Activated CD4-positive, CD25-positive, alpha-beta regulatory T cell (primary cell): ENCODE measurements at places on chromosomes 2 and 18.

- DNase-seq, result no peak
These were observed 19.4 kb downstream of the ACKR3 start for GRCh38 chr2:236588932-236589592.

DNA sequence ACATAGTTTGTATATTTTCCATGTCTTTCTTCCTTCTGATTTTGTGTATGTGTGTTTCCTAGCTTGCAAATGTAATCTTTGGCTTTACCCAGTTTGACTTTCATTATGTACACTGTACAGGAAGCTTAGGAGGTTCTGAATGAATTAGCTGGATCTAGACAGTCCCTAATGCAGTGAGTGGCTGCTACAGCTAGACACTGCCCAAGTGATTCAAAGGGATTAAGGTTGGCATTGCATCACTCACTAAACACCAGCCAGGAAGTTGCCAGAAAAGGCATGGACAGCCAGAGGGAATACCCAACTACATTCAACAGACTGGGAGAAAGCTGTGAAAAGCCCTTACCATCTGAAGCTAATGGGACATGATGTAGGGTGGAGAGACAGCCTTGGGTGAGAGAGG lies 316.0 kb upstream of the MEX3C start:
- DNase-seq, result no peak

DNA sequence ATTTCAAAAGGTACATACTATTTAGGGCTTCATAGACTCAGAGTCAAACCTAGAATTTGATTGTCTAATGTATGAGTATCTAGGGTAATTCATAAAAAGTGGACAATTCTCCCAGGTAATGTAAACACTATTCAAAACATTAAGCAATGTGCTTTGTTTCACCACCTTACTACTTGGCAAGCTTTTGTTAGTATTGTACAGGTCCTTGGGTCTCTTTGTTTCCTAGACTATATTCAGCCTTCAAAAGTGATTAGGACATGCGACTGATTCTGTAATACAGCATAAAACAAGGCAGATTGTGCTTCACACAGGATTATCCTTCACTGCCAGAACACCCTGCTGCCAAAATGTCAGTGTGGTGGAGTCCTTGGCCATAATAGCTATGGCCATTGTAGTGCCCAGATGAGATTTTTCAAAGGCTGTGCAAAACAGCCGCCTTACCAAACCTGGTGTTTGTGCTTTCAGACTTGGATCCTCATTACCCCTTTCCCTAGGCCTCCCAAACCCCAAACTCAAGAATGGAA lies 90.1 kb upstream of the CAVIN2 start:
- no peak for DNase-seq

- no peak for DNase-seq
These were observed 2184.6 kb upstream of the PIK3C3 start for GRCh38 chr18:39770399-39770798.

- DNase-seq, result no peak
These were observed 32.1 kb upstream of the MAL start for GRCh38 chr2:94993176-94994062.

DNA sequence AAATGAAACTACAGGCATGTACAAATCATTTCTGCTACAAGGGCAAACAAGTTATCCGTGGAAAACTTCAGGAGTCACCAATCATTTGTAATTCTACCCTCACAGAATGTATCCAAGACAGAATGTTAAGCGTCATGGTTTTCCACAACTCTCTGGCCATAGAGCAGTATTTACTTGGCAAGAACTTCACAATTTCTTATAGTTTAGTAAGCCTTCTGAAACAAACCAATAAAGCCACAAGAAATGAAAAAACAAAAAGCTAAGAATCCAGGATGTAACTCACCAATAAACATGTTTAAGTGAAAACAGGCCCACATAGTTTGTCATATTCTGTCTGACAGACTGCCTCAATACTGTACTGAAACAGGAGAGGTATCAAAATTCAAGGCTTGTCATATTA lies 70.3 kb downstream of the LNPK start:
- DNase-seq, result no peak

- DNase-seq, result no peak
These were observed 14.2 kb downstream of the TET3 start for GRCh38 chr2:73998933-73999332.

GRCh38 chr2:69100220-69100723 lies 87.3 kb downstream of the ANTXR1 start:
- no peak for DNase-seq

- DNase-seq, result no peak
These were observed 117.3 kb upstream of the TTC39C start for GRCh38 chr18:23897291-23897690.

DNA sequence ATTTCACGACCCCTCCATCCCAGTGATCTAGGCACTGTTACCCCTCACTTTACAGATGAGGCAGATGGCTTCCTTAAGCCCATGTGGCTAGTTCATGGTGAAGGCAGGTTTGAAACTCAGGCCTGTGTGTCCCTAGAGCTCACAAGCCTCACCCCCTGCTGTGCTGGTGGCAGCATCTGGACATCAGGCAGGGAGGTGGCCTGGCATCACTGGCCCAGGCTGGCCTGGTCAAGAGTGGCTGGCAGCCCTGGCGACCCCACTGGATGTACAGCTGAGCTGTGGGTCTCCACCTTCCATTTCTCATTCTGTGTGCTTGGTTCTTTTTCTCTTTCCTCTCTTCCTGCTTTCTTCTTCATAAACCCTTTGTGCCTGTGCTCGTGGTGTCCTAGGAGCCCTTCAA lies 56.3 kb downstream of the BOLA3 start:
- DNase-seq, result no peak

GRCh38 chr18:51751901-51752300 lies 554.4 kb upstream of the MEX3C start:
- DNase-seq, result no peak

DNA sequence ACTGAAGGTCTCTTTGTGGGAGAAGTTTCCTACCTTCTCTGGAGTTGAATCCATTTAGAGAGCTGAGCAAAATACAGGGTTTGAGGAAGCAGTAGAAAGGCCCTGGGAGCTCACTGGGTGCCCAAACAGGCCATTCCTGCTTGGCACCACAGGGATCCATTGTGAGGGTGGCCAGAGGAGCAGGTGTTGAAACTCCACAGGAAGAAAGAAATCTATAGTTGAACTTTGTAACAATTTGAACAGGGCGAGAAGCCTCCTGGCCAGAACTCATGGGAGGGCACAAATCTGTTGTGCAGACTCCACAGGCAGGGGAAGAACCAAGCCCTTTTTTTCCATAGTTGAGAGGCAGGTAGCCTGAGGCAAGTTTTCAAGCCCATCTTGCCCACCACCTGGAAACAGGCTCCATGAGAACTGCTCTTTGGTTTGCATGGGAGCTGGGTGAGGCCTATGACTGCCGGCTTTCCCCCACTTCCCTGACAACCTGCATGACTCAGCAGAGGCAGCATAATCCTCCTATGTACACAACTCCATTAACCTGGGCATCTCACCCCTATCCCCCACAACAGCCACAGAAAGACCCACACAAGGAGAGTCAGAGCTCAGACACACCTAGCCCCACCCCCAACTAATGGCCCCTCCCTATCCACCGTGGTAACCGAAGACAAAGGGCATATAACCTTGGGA lies 1053.0 kb downstream of the TSN start:
- DNase-seq, result no peak

GRCh38 chr2:235694721-235695601 lies 201.1 kb downstream of the AGAP1 start:
- DNase-seq, result no peak

DNA sequence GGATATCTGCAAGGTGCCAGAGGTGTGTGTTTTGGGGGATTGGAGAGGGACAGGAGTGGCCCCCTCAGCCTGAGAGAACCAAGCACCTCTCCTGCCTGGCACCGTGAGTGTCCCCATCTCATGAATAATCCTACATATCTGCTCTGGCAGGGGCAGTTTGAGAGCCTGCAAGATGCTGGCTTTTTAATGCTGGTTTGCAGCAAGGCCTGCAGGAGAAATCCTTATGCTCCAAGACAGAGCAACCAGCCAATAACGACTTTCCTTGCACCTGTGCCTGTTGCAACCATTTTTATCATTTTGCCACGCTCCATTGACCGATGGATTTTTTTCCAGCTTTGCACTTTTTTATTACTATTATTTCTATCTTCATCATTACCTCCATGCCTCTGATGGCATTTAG lies 259.4 kb upstream of the SKOR2 start:
- no peak for DNase-seq

- DNase-seq, result no peak
These were observed 340.4 kb upstream of the MMADHC start for GRCh38 chr2:149928011-149928410.

DNA sequence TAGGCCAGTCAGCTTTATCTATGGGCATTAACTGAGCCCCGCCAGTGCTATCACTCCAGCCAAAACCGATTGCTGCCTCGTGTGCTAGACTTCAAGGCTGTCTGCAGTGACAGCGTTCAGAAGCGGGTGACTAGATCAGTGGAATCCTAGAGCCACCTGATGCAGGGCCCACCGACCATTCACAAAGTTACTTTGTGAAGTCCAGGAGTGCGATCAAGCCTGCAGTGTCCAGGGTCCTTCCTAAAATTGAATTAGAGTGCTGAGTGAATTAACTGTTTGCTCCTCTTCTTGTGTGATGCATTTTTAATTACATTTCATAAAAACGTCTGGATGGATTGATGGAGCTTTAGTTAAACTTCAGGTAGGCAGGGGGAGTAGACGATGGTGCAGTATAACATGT lies 13.9 kb downstream of the PCARE start:
- DNase-seq, result no peak

- DNase-seq, result no peak
These were observed 4.0 kb downstream of the ALPP start for GRCh38 chr2:232382331-232383225.

DNA sequence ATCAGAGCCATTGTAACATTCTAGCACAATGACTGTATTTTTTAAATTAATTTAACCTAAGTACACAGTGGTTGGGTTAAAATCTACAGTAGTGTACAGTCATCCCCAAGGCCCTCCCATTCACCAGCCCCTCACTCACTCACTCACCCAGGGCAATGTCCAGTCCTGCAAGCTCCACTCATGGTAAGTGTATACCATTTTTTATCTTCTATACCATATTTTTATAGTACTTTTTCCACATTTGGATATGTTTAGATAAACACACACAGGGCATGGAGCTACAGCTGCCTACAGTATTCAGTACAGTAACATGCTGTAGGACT lies 72.1 kb downstream of the COPS8 start:
- no peak for DNase-seq

DNA sequence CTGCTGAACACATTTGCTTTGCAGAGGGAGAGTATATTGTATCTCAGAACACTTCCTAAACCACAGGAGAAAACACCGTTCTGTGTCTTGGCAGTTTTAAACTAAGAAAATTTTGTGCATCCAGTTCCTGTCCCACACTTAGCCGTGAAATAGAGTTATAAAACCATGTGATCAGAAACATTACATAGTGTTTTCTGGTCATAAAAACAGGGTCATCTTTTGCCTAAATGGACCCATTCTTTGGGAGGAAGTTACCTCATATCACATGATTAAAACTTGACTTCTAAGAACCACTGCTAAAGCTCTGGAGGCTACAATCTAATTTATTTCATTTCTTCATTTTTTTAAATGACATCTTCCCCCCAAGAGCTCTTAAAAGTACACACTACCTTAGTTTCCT lies 138.7 kb downstream of the PAX3 start:
- no peak for DNase-seq

DNA sequence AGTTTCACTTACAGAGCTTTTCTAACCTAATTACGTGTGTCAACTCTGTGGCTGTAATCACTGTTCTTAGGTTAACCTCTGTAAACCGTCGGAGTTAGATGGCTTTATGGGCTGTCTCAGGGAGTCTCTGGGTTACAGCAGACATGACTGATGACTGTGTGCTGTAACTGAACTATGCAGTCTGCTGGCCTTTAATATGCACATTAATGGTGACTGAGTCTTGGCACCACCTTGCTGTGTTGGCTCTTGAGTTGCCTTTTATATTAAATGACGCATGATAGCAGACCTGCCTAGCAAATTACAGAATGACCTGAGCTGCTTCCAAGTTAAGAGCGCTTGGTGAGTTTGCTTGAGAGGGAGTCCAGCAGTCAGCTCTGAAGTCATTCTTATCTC lies 90.1 kb downstream of the ACKR3 start:
- no peak for DNase-seq

DNA sequence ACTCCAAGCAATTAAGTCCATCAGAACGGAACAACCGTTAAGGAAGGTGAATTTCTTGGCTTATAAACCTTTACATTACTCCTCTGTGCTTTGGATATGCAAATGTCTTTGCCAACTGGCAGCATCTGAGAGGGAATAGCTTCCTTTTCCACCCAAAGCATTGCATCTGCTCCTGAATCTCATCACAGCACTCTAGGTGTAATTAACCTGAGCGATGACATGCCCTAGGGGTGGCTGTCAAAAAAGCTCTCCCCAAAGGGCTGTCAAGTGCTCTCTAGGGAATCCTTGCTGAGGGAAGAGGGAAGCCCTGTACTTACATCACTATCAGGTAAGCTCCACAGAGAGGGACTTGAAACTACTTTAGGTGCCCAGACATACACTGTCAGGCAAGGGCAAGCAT lies 5.5 kb upstream of the SMARCAL1 start:
- no peak for DNase-seq

DNA sequence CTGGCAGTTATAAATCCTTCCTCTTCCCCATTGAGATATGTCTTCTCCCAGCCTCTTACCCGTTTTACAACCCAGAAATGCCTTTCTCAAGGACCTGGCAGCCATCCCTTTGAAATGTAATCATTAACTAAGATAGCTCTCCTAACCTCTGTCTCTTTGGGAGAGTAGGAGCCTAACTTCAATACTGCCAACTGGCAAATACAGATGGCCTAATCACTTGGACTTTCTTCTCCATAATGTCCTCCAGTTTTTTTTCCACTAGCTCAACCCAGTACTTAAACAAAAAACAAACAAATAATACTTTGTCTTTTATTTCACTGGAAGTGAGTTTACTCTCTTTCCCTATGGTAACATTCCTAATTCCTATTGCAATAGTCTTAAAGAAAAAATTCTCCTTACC lies 1391.1 kb downstream of the SUCLG1 start:
- no peak for DNase-seq

- no peak for DNase-seq
These were observed 140.6 kb upstream of the DNMT3A start for GRCh38 chr2:25482341-25482740.

DNA sequence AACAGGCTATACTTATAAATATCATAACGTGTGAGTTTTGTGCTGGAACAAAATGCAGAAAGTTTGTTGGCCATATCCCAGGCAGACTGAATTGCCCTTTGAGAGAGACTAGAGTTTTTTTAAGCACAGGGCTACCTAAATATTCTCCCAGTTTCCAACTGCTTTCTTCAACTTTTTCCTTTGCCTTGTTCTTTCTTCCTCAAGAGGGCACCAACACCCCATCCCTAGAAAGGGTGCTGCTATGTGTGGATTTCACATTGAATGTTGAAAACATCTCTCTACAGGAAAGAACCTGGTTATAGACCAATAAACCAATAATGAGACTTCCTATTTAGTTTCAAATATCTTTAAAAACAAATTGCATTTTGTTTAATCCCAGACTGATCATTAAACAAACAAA lies 87.9 kb downstream of the ICOS start:
- no peak for DNase-seq
